Fibroblast of skin of left biceps (primary cell): ENCODE measurements at places on chromosomes 7 and 10.

GRCh38 chr7:92813390-92814024, 22.9 kb downstream of the CDK6 start:
- DNase-seq: no peak

DNA sequence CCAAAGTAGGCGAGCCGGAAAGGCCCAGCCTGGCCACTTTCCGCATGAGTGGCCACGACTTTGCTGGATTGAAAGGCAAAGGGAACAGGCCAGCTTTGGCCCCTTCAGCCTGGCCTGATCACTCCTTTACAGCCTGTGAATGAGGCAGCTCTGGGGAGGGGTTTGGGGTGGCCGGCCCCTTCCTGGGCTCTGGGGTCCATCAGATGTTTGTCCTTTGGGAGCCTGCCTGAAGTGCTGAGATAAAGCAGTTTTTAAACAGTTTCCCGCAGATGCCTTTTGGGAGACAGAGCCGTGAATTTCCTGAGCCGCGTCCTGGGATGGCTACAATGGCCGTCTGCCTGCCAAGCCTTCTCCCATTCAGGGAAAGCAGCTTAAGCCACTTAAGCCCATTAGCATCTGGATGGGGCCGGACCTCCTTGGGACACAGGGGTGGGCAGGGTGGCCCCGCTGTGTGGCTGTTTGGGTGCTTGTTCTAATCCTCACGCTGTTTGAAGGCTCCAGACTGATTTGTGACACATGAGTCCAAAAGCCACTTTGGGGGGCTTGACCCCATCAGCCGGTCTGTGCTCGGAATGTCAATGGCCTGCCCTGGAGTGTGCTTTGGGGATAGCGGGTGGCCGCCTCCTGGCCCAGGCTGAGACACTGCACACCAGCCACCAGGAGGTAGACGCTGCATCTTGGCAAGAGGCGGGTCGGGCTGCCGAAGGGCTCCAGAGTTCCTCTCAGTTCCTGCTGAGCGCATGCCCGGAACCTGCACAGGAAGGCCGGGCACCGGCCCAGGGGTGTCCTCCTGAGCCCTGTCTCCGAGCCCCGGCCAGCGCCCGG, 38.9 kb downstream of the NKX6-2 start:
- no peak for DNase-seq

- DNase-seq: peak; percentile 78
These were observed 63.5 kb downstream of the ABCC2 start for GRCh38 chr10:99845837-99846382.

DNA sequence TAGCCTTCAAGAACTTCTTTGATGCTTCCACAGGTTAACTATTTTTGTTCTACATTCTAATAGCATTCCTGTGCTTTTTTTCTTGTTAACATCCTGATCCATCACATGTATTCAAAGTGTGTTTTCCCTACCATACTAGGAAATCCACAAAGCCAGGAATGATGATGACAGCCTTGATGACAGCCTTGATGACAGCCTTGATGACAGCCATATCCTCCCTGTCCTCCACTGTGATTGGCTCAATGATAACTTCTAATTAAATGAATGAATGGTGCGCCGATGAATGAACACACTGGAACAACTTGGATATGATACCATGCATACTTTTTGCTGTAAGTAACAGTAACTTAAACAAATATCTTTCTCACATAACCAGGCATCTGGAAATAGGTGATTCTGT, 8.3 kb upstream of the TACR2 start:
- DNase-seq: no peak

GRCh38 chr10:44172883-44173607, 211.9 kb downstream of the CXCL12 start:
- no peak for DNase-seq

GRCh38 chr7:39810204-39810642, 139.8 kb upstream of the CDK13 start:
- DNase-seq: no peak

- DNase-seq: no peak
These were observed 24.3 kb downstream of the MKI67 start for GRCh38 chr10:128101901-128102300.

- no peak for DNase-seq
These were observed 51.9 kb upstream of the CFAP46 start for GRCh38 chr10:132994185-132994796.

DNA sequence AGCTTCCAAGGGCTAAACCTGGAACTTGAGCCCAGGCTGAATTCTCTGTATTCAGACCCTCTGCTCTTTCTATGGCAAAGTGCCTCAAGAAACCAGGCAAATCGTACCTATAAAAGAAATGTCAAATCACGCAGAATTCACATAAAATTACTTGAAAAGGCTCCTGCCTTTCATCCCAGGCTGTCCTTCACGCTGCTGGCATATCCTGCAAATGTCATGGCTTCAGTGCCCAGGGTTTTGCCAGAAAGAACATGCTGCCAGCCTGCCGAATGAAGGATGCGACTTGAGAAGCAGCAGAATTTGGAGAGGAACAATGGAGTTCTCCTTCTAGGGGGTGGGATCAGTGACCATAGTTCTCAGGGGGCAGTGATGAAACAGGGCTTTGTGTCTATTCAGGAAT, 602.5 kb upstream of the GALNT17 start:
- DNase-seq: no peak

DNA sequence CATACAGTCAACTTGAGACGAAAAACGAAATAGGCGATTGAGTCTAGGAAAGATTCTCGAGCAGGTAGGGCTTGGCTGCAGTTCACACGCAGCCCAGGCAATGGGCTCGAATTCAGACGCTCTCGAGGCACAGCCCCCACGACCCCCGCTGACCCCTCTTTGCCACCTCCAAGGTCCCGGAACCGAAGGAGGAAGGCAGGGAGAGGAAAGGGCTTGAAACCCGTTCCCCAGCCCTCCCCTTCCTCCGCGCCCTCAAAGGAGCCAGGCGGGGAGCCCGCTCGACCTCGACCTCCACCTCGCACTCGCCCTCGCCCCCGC, 441 bp downstream of the CCDC186 start:
- no peak for DNase-seq

DNA sequence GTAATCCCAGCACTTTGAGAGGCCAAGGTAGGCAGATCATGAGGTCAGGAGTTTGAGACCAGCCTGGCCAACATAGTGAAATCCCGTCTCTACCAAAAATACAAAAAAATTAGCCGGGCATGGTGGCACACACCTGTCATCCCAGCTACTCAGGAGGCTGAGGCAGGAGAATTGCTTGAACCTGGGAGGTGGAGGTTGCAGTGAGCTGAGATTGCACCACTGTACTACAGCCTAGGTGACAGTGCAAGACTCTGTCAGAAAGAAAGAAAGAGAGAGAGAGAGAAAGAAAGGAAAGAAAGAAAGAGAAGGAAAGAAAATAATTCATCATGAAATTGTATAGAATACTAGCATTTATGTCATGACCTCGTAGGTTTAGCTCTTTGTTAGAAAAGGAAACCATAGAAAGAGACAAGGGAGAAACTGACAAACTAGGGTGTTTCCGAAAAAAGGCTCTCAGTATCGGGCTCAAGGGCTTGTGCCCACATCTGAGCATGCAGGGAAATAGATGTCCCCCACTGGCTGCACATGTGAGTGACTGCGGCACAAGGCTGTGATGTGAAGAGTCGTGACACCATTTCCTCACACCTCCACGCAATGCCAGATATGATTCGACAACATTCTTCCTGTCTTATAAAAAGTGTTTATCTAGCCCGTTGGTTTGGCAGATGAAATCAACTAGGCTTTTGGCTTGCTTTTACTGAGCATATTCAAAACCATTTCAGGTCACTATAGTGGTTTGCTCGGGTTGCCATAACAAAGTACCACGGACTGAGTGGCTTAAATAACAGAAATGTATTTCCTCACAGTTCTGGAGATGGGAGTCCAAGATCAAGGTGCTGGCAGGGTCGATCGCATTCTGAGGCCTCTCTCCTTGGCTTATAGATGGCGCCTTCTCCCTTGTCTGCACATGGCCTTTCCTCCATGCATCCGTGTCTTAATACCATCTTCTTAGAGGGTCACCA, 2.0 kb downstream of the SRGN start:
- DNase-seq: no peak

- no peak for DNase-seq
These were observed 74.4 kb upstream of the ZNRF2 start for GRCh38 chr7:30209951-30210350.

DNA sequence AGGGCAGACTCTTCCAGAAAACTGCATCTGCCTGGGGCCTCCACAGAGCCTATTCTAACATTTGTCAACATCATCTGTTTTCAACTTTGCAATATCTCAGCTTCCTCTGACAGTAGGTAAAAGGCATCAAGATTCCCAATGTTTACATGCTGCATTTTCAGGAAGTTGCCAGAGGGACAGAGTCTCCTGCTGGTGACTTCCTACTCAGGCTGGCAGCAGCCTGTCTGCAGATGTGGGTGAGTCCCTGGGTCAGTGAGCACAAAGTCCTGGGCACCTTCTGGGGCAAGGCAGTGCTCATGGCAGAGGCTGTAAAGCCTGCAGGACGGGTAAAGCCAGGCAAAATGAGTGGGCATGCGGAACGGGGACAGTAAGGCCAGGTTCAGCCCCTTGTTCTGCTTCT, 69.4 kb downstream of the EBF3 start:
- no peak for DNase-seq

- no peak for DNase-seq
These were observed 241.5 kb downstream of the DYNC1I1 start for GRCh38 chr7:96013836-96014235.

GRCh38 chr7:80359476-80359875, 152.4 kb downstream of the GNAT3 start:
- DNase-seq: no peak

- no peak for DNase-seq
These were observed 89.6 kb upstream of the FAM171A1 start for GRCh38 chr10:15460661-15461060.

DNA sequence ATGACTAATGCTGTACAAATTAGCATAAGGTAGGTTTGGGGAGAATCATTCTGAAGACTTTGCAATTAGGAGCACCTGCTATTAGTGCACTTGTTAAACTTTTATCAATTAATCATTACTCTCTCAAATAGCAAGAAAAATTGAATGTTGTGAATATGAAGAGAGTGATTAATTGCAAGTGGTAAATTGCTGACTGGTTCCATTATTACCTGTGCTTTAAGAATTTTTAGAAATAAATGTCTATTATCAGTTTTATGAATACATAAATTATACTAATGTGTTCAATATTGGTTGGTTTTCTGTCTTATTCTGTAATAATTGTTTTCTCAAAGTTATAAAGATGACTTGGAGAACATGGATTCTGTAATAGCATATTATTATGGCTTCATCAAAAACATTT, 47.3 kb upstream of the TMEM26 start:
- no peak for DNase-seq

DNA sequence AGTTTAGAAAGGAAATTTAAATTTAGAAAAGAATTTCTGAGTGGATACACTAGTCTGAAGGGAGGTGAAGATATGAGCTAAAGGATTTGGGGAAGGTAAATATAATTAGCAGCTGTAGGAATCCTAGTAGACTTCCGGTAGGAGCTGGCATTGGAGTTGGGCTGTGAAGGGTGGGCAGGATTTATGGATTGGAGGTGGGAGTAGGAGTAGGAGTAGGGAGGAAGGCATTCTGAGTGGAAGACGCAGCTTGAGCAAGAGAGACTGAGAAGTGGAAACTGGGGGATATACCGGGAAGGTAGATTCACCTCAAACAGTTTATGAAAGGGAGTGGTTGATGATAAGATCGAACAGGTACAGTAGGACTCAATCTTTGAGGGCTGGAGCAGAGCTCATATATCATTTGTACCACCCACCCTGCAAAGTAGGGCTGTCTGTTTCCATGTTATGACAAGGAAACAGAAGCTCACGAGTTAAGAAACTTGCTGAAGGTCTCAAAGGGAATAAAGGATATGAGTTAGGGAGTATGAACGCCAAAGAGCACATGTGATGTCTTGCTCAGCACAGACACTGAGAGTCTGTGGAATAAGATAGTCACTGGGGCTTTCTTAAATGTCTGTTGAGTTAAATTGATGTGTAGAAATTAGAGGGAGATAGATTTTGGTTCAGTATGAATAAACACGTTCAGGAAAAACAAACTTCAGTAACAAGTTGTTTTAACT, 81.6 kb downstream of the RPS24 start:
- no peak for DNase-seq

DNA sequence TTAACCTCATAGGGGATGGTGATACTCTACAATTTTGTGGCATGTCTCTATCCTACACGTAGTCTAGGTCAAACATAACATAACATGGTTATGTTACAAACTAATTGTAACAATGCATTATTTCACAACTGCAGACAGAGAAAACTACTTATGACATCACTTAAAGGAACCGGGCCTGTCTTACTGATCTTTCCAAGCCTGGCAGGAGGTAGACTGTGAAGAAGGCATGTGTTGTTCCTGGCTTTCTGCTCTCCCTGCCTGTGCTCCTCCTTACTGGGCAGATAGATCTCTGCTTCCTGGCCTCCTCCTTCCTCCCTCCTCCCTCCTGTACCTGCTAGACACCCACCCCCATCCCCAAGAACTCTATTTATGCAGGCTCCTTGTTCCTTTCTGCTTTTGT, 5.4 kb downstream of the CACNB2 start:
- DNase-seq: no peak

GRCh38 chr7:129886167-129886817, 66.5 kb downstream of the UBE2H start:
- DNase-seq: no peak

DNA sequence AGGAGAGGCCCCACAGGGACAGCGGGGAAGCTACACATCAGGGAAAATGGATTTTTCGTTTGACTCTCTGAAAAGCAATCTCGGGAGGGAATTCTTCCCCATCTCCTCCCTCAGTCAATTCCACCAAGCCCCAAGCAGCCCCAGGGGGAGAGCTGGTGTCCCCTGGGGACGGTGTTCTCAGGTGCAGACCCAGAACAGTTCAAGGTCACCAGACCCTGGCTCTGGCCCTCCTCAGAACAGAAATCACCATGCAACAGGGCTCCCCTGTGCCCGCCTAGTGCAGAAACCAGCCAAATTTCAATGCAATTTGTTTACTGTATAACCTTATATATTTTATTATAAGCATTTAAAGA, 34.1 kb downstream of the GSDME start:
- no peak for DNase-seq

DNA sequence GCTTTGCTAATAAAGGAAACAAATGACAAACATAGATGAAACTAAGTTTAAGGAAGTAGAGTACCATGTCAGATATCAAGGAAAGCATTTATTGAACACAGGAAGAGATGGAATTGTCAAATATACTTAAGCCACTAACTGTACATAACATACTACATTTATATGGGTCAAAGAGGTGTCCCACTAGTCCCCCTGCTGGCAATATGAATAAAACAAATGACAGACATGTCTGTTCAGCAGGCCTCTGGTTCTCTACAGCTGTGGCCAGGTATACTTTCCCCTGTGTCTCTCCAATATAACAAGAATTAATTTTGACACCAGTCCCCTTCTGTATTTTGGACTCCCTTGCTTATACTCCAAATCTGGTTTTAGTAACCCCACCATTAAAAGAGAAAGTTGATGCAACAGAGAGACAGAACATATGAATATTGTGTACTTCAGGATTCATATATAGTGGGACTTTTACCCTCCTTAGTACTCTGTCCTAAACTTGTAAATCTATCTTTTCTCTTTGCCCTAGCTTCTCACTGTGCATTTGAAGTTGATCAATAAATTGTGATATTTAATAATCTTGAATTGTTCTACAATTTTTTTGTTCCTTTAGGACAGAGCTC, 42.9 kb downstream of the CD36 start:
- DNase-seq: no peak
